CD8-positive, alpha-beta memory T cell (primary cell): ENCODE measurements at places on chromosomes 13 and 19.

GRCh38 chr13:51380269-51380668 is 40.8 kb downstream of the SERPINE3 start:
- no peak for DNase-seq

DNA sequence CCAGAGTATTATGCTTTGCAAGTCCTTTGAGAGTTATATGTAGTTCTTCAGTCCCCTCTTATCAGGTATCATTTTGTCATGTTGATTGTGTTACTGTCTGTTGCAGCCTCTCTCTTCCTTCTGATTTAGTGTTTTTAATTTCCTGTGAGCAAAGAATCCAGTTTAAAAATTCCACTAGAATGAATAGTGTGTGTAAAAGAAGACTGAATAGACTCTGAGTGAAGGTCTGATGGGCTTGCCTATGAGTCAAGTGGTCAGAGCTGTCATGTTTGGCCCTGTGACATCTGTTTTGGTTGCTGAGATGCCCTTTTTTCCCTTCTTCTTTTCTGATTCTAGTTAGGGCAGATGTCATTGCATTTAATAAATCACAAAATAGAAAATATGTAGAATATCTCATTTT is 23.3 kb upstream of the KCTD4 start:
- no peak for DNase-seq

GRCh38 chr13:107734891-107735625 is 480.3 kb downstream of the LIG4 start:
- DNase-seq: no peak

GRCh38 chr19:29538651-29539050 is 12.9 kb downstream of the VSTM2B start:
- no peak for DNase-seq

DNA sequence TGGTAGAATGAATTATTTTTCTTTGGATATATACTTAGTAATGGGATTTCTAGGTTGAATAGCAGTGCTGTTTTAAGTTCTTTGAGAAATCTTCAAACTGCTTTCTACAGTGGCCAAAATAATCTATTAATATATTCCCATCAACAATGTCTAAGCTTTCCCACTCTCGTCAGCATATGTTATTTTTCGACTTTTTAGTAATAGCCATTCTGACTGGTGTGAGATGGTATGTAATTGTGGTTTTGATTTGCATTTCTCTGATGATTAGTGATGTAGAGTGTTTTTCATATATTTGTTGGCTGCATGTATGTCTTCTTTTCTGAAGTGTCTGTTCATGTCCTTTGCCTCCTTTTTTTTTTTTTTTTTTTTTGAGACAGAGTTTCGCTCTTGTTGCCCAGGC is 90.2 kb upstream of the CSNK1A1L start:
- no peak for DNase-seq

DNA sequence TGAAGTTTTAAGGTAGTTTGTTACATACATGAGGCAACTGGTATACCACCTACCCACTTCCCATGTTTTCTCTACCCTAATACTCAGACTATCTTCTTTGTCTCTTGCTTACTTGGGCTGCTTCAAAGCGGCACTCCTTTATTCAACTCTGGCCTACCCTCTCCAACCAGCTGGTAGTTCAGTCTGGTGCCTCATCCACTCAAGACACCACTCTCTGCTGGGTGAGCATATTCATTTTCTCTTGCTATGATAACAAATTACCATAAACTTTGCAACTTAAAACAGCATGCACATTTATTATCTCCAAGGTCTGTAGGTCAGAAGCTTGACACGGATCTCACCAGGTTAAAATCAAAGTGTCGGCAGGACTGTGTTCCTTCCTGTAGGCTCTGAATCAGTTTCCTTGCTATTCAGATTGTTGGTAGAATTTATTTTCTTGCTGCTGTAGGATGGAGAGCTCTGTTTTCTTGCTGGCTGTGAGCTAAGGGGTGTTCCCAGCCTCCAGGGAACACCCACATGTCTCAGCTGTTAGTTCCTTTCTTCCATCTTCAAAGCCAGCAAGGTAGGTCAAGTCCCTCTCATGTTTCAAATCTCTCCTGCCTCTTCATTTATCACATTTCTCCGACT is 666.0 kb downstream of the DIAPH3 start:
- no peak for DNase-seq
